ENCODE measurements at places on chromosomes 7 and 10. TPM values are rescaled to one million over a fixed set of nuclear protein-coding genes. Genes with fewer than 3 reads are reported as not detected.
A peak's percentile ranks its signal among the peaks of the same experiment; 100 is the strongest.

DNA sequence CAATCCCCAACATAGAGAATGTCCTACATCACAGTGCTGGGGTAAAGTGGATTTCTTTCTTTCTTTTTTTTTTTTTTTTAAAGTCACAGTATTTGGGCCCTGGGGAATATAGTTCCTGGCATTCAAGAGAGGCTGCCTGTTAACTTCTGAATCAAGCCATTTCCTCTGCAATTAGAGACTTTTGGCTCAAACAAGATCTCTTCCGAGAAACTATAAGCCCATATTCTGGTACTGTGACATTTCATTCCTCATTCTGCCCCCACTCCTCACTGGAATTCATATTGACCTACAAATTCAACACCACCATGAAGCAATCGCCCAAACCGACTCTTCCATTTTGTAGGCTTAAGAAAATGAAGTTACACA, 187.4 kb downstream of the PHTF2 start:
- no peak overlapping the region for H3K27ac ChIP-seq
- H3K36me3 ChIP-seq, result no peaks in the 10 kb centered on the region
- H3K27me3 ChIP-seq, result no peaks in the 10 kb centered on the region
- no peak for DNase-seq
- no peaks in the 10 kb centered on the region for H3K4me1 ChIP-seq

DNA sequence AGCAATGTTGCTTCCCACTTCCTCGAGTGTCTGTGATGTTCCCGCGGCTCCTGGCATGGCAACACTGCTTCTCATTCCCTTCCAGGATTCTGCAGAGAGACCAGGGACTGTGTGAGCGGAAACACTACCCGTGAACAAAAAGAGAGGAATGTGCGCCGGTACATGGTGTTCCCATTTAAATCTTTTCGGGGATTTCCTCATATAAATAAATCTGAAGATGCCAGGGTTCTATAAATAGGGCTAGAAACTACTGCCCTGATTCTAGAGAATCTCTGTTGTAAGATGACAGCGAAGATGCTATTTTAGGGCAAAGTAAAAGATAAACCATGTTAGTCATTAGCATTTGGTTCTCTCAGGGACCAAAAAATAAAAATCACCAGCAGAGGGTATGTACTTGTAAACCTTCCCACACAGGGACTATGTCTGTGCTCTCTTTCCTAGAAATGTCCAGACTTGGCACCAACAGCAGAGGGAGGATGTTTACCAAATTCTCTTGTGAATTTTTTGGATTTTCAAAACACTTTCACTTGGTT, 92.2 kb upstream of the DDC start:
- no peak for DNase-seq
- peaks cover 28% of the 10 kb centered on the region for H3K4me1 ChIP-seq
- H3K36me3 ChIP-seq, result no peaks in the 10 kb centered on the region
- no peak overlapping the region for H3K4me3 ChIP-seq
- H3K27ac ChIP-seq, result no peak overlapping the region
- no peaks in the 10 kb centered on the region for H3K27me3 ChIP-seq

DNA sequence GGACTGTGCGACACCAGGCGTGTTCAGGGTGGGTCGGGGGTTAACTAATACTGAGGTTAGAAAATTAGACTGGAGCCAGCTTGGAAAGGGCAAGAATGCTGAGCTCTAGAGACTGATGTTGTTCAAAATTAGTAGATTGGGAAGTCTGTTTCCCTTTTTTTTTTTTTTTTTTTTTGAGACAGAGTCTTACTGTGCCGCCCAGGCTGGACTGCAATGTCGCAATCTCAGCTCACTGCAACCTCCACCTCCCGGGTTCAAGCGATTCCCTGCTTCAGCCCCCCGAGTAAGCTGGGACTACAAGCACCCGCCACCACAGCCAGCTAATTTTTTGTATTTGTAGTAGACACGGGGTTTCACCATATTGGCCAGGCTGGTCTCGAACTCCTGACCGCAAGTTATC, 2.7 kb upstream of the CPVL start:
- no peaks in the 10 kb centered on the region for H3K4me1 ChIP-seq
- no peaks in the 10 kb centered on the region for H3K36me3 ChIP-seq
- no peak overlapping the region for H3K4me3 ChIP-seq
- H3K27me3 ChIP-seq, result peaks cover 9% of the 10 kb centered on the region
- no peak for DNase-seq
- H3K27ac ChIP-seq, result no peak overlapping the region

DNA sequence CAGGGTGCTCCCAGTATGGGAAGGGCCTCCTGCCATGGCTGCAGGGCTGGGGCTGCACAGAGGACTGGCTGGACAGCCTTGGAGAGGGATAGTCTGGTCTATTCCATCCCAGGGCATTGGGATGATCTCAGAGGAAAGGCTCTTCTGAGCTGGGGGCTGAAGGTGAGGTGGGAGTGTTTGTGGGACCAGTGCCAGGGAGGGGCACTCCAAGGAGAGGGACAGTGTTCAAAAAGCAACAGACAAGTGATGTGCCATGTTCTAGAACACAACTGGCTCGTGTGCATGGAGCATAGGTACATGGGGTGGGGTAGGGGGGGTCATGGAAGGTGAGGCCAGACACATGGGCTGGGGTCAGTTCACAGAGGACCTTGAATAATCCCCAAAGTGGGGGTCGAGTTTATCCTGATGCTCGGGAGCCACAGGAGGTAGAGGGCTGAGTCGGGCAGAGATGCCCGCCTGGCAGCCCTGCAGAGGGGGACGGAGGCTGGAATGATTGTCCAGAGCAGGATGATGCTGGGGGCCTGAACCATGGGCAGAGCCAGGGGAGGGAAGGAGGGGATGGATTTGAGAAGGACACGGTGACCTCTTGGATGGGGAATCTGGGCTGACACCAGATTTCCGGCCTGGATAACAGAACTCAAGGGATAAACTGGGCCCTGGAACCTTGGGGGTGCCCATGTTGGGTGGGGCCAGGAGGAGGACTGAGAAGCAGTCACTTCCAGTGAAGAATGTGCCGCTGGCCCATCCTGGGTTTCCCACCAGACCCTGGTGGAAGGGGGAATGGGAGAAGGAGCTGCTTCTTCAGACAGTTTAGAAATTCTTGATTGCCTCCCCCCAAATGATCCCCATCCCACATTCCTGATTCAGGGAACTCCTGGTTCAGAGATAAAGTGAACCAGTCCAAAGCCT, 50.4 kb downstream of the NEURL1 start:
- DNase-seq, result no peak
- H3K27me3 ChIP-seq, result no peaks in the 10 kb centered on the region
- H3K4me3 ChIP-seq, result no peak overlapping the region
- H3K4me1 ChIP-seq, result peaks cover 11% of the 10 kb centered on the region

DNA sequence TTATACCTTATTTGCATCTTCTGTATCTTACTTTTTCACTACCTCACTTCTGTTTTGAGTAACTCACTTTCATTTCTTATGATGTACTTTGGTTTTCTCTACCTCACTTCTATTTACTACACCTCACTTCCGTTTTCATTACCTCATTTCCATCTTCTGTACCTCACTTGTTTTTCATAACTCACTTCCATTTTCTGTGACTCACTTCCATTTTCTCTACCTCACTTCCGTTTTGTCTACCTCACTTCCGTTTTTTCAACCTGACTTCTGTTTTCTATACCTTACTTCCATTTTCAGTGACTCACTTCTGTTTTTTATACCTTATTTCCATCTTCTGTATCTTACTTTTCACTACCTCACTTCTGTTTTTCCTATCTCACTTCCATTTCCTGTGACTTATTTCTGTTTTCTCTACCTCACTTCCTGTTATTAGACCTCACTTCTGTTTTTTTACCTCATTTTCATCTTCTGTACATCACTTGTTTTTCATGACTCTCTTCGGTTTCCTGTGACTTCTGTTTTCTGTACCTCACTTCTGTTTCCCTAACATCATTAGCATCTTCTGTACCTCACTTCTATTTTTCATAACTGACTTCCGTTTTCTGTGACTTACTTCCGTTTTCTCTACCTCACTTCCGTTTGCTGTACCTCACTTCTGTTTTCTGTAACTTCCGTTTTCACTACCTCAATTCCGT, 493.1 kb upstream of the AKR1E2 start:
- H3K4me3 ChIP-seq, result 0 out of 2 replicates have a peak overlapping the region, but pooled peaks have one; percentile 1
- H3K4me1 ChIP-seq, result no peaks in the 10 kb centered on the region
- no peak for DNase-seq
- no peaks in the 10 kb centered on the region for H3K27me3 ChIP-seq

DNA sequence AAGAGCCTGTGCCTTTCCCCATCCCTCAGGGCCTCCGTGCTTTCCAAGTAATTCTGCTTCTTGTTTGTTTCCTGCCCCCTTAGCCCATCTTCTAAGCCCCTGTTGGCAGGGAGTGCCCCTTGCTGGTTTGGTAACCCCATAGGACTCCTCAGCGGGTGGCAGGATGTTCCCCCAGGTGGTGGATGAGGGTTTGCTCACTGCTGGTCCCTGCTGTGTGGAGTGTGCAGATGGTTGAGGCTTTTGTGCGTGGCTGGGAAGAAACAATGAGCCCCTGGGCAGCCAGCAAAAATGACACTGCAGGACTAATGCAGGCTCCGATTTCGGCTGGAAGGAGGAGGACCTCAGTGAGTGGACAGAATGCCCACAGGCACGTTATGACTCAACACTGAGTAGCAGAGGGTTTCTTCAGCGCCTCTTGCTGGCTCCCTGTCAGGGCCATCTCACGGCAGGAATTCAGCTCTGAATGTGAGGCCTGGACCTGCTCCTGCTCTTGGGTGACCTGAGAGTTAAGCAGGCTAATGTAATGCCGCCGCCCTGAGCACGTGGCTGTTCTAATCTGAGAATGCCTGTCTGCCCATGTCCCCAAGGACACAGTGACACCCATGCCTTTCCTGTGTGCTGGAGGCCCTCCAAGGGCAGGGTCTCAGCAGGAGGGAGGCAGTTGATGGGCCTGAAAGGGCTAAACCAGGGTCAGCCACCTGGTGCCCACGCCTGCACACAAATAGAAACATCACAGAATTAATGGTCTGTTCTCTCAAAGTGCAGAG, 16.6 kb downstream of the BAG3 start:
- no peaks in the 10 kb centered on the region for H3K27me3 ChIP-seq
- peaks cover 9% of the 10 kb centered on the region for H3K4me1 ChIP-seq
- H3K36me3 ChIP-seq, result no peaks in the 10 kb centered on the region
- no peak overlapping the region for H3K27ac ChIP-seq
- no peak for DNase-seq

Gene TMEM130
- total RNA-seq, result not detected

Gene MYPN
- not detected for total RNA-seq
